Naive thymus-derived CD8-positive, alpha-beta T cell (primary cell): ENCODE measurements at places on chromosomes 11 and 22. TPM values are rescaled to one million over a fixed set of nuclear protein-coding genes. Genes with fewer than 3 reads are reported as not detected.

GRCh38 chr11:10412266-10412665 lies 42.8 kb upstream of the AMPD3 start:
- DNase-seq = no peak

DNA sequence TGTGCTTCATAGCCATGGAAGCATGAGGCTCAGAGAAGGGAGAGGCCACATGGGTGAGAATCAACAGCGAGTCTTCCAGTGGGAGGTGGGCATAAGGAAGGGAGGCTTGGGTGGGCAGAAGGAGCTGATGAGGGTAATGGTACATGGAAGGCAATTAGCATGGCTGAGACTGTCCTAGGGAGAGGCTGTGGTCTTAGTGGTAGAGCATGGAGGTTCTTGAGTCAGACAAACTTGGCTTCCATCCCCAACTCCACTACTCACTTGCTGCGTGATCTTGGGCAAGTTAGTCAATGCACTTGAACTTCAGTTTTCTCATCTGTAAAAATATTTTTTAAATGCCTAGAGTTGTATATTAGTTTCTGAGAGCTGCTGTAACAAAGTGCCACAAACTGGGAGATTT lies 227.2 kb upstream of the E2F8 start:
- DNase-seq = no peak

OR6T1 gene
- not detected for polyA plus RNA-seq

DNA sequence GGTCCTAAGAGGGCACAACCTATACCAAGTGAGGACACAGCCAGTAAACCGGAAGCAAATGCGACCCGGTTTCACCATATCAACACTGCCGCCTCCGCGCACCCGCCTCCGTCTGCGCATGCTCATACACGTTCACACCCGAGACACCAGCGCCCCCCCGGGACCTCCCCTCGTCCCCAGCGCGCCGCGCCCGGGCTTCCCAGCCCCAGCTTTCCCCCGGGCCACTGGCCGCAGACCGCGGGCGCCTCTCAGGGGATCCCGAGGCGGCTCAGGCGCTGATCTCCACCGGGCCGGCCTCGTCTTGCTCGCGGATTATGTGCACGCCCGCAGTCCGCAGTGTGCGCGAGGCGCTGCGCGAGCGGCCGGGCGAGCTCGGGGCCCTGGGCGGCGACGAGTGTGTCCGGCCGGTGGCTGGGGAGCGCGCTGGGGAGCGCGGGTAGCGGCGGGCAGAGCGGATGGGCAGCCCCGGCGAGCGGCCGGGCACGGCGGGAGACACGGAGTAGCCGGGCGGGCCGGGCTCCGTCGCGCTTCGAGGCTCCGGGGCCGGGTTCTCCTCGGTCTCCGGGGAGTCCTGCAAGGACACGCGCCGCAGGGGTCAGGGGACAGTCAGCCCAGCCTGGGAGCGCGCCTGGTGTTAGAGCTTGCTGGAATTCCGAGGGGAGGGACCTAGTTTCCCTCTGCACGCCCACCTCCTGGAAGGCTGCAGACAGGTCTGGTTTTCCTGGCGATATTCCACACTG lies 2.0 kb downstream of the HEPN1 start:
- DNase-seq = peak; percentile 88

GRCh38 chr22:27514601-27515523 lies 286.7 kb downstream of the MN1 start:
- DNase-seq = no peak

BRSK2 gene
- polyA plus RNA-seq = not detected

DNA sequence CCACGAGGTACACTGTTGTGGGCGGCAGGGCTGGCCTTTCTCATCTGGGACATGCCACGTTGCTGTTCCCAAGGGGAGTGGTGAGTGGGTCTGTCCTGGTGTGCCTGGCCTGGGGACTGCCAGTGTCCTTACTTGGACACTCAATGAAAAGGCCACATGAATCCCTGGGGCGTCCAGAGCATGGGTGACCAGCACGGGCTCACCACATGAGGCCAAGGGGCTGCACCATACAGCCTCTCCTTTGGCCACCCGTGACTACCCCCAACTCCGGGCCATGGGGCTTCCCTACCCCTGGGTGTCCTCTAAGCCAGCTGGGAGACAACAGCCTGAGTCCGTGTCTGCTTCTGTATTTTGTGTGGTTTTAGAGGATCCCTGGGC lies 20.2 kb upstream of the TXNRD2 start:
- no peak for DNase-seq

- DNase-seq = no peak
Observed at GRCh38 chr11:128279866-128280265, 307.5 kb downstream of the ETS1 start.

GRCh38 chr11:6727971-6728760 lies 43.6 kb downstream of the OR2AG2 start:
- no peak for DNase-seq

- no peak for DNase-seq
Observed at GRCh38 chr11:60310407-60310998, 16.6 kb upstream of the MS4A6E start.

ENTHD1 gene
- polyA plus RNA-seq = 0.38 TPM

MOGAT2 gene
- not detected for polyA plus RNA-seq

DNA sequence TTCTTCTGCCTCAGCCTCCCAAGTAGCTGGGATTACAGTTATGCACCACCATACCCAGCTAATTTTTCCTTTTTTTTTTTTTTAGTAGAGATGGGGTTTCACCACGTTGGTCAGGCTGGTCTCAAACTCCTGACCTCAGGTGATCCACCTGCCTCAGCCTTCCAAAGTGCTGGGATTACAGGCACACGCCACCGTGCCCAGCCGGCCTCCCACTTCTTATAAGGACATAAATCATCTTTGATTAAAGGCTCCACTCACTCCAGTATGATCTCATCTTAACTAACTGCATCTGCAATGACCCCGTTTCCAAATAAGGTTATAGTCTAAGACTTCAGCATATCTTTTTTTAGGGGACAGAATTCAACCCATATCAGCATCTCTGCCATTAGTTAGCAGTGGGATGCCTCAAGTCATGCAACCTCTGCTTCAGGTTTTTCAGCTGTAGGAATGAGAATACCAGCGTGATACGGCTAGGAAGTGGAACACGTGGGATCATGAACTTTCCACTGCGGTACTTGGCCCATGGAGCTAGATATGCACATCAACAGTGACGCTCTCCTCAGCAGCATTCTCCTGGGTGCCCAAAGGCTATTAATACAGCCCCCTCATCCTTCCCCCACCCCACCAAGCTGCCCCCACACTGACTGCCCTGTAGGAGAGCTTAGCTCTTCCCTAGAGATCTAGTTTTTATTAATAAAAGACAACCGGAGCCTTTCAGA lies 41.4 kb downstream of the MCHR1 start:
- DNase-seq = no peak
